ENCODE measurements at places on chromosomes 11 and 22. TPM values are rescaled to one million over a fixed set of nuclear protein-coding genes. Genes with fewer than 3 reads are reported as not detected.
A peak's percentile ranks its signal among the peaks of the same experiment; 100 is the strongest.

DNA sequence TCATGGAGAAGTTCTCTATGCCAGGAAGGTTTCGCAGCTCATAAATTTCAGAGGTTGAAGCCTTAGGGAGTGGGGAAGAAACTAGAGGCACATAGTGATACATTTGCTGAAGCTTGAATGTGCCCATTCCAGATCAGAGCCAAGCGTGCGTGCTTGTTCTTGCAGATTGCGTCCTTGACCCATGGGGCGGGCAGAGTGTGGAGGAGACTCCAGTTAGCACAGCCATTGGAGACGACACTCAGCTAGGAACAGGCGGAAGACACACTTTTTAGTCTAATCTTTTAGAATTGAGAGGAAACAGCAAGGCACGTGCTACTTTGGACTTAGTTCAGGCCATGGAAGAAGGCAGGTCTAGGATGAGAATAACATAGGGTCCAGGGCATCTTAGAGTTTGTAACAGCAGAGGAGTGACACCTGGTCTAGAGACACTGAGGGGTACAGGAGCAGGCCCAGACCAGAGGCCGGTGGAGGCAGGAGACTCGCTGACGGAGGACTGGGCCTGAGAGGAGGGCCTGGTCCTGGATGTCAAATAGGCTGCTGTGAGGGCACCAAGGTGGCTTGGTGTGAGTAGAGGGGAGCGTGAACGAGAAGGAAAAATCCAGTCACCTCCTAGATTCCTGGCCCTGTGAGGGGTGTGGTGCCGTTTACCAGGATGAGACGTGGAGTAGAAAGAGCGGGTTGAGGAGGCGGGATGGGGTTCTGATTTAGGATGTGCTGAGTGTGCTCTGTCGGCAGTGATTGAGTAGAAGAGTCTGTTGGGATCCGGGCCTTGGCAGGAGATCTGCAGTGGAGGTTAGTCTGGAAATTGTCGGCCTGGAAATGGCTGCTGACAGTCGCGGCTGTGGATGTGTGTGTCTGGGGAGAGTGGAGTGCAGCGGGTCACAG is 154.7 kb downstream of the TBC1D22A start:
- H3K4me1 ChIP-seq = no peaks in the 10 kb centered on the region
- no peaks in the 10 kb centered on the region for H3K27me3 ChIP-seq
- peaks cover 17% of the 10 kb centered on the region for H3K36me3 ChIP-seq
- H3K4me3 ChIP-seq = no peak overlapping the region

GRCh38 chr11:67640021-67640757 is 626 bp upstream of the TBX10 start:
- H3K4me1 ChIP-seq = peaks cover 2% of the 10 kb centered on the region
- no peaks in the 10 kb centered on the region for H3K36me3 ChIP-seq
- H3K27me3 ChIP-seq = peaks cover 30% of the 10 kb centered on the region
- H3K4me3 ChIP-seq = no peak overlapping the region

GRCh38 chr11:44033411-44033850 is 14.3 kb upstream of the ACCSL start:
- H3K27me3 ChIP-seq = peaks cover 4% of the 10 kb centered on the region
- no peak for DNase-seq
- H3K27ac ChIP-seq = no peak overlapping the region
- H3K4me1 ChIP-seq = peaks cover 22% of the 10 kb centered on the region

DNA sequence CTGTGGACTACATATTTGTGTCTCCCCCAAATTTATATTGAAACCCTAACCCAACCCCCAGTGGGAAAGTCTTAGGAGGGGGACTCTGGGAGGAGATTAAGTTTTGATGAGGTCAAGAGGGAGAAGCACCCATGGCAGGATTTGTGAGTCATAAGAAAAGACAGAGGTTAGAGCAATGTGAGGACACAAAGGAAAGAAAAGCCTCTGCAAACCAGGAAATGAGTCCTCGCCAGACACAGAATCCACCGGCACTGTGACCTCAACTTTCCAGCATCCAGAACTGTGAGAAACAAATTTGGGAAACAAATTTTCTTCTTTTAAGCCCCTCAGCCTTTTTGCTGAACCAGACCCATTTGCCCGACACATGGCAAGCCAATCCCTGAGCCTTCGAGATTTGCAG is 397.0 kb downstream of the NTM start:
- H3K27ac ChIP-seq = no peak overlapping the region
- H3K27me3 ChIP-seq = no peaks in the 10 kb centered on the region
- no peak for DNase-seq
- H3K4me3 ChIP-seq = no peak overlapping the region

- H3K36me3 ChIP-seq = peaks cover 8% of the 10 kb centered on the region
- H3K27ac ChIP-seq = peak overlapping the region; percentile 96
- peaks cover 80% of the 10 kb centered on the region for H3K4me1 ChIP-seq
- H3K27me3 ChIP-seq = no peaks in the 10 kb centered on the region
- peak overlapping the region; percentile 54 for H3K4me3 ChIP-seq
- DNase-seq = no peak
These were observed 68.4 kb downstream of the LARGE1 start for GRCh38 chr22:33851821-33852384.

DNA sequence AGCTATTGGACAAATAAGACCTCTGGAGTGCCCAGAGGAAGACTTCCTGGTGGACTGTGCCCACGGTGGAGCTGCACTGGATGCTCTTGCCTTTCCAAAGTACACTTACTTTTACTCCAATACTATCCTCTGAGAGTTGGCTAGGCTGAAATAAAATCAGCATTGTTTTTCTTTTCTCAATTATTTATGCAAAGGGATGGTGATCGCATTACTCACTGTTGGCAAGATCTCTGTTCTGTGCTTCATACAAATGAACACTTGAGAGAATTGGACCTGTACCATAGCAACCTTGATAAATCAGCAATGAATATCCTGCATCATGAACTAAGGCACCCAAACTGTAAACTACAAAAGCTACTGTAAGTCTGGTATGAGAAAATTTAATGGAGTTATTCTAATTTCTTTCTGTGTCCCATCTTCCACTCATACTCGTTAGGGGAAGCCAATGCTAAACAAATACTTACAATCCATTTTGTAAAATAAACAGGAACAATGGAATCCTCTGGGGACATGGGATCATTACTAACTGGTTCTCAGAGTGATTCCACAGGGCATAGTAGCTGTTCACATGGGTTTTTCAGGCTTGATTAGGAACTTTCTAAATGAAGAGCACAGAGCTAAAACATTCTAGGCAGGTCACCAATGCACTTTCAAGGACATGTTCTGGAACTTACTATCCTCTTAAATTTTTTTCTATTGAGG is 26.3 kb downstream of the NLRP14 start:
- H3K27ac ChIP-seq = no peak overlapping the region
- no peaks in the 10 kb centered on the region for H3K36me3 ChIP-seq
- H3K27me3 ChIP-seq = no peaks in the 10 kb centered on the region
- no peak for DNase-seq
- H3K4me1 ChIP-seq = no peaks in the 10 kb centered on the region

DNA sequence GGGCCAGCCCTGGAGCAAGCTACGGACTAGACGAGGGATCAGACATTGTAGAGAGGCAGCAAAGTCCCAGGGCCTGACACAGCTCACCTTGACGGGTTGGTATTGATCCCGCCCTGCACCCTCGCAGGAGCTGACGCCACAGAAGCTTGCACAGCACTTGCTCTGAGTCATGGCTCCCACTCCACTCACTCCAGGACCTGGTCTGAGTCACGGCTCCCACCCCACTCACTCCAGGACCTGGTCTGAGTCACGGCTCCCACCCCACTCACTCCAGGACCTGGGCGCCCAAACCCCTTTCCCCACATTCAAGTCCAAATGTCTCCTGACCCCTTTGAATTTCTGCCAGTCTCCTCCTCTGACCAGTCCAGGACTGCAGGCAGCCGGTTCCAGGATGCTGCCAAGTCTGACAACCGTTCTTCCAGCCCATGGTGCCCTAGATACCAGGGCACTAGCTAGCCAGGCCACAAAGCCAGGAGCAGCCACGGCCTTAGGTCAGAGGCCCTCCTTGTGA is 6.0 kb upstream of the PNPLA5 start:
- H3K4me3 ChIP-seq = no peak overlapping the region
- no peak for DNase-seq
- no peaks in the 10 kb centered on the region for H3K36me3 ChIP-seq
- no peak overlapping the region for H3K27ac ChIP-seq

DNA sequence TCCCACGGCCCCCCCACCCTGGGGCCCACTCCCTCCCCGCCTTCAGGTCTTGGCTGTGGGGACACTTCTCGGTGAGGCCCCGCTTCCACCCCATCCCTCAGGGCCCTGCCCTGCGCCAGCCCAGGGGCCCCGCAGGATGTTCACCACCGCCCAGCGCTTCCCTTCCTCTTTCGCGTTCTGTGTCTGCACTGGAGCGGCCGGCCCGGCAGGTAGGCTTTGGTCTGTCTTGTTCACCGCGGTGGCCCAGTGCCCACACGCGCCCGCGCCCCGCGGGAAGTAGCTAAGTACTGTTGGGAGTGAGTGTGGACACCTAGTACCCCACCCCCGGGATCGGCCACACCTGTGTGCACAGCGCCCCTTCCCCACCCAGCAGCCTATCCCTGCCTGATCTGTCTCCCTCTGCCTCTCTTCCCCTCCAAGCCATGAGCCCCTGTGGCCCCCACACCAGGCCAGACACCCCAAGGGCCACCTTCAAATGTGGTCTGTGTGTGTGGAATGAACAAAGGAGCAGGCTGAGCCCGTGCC is 85.4 kb downstream of the WNT7B start:
- no peak for DNase-seq
- H3K27ac ChIP-seq = no peak overlapping the region
- peaks cover 7% of the 10 kb centered on the region for H3K4me1 ChIP-seq
- no peaks in the 10 kb centered on the region for H3K27me3 ChIP-seq

- no peaks in the 10 kb centered on the region for H3K27me3 ChIP-seq
- H3K27ac ChIP-seq = no peak overlapping the region
- DNase-seq = no peak
- no peaks in the 10 kb centered on the region for H3K4me1 ChIP-seq
These were observed 22.8 kb downstream of the OSBP2 start for GRCh38 chr22:30717331-30717921.

- H3K36me3 ChIP-seq = no peaks in the 10 kb centered on the region
- H3K27me3 ChIP-seq = no peaks in the 10 kb centered on the region
- DNase-seq = no peak
- H3K27ac ChIP-seq = 0 out of 2 replicates have a peak overlapping the region, but pooled peaks have one; percentile 30
- H3K4me3 ChIP-seq = no peak overlapping the region
These were observed 36.6 kb downstream of the GAS2 start for GRCh38 chr11:22703040-22703439.

The TMEM45B gene
- total RNA-seq = 0.59 TPM

GRCh38 chr11:64839335-64839734 is 5.1 kb downstream of the CDC42BPG start:
- H3K4me3 ChIP-seq = no peak overlapping the region
- H3K36me3 ChIP-seq = peaks cover 3% of the 10 kb centered on the region
- H3K4me1 ChIP-seq = peaks cover 23% of the 10 kb centered on the region
- no peaks in the 10 kb centered on the region for H3K27me3 ChIP-seq
- no peak for DNase-seq
- peak overlapping the region; percentile 62 for H3K27ac ChIP-seq

The SMTNL1 gene
- total RNA-seq = 0.26 TPM

The NRGN gene
- 2.9 TPM for total RNA-seq

DNA sequence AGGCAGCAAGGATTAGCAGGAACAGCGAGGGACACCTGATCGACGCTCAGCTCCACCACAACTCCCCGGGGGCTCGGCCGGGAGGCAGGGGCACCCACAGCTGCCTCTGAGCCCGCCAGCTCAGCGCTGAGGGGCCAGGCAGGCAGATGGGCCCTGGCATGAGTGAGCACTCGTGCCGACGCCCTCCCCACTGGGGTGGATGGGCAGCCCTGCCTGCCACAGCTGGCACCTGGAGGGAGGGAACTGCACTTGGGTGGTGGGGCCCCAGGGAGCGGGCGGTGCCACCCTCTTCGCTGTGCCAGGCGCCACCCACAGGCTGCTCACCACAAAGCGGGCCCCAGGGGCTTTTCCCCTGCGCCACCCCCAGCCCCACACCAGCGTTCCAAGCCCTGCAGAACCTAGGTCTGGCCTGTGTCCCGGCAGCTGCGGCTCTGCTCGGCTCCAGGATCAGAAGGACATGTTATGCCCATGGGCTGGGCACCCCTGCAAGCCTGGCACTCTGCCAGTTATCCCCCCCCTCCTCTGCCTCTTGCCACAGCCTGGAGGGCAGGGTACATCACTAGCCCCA is 28.8 kb downstream of the WNT7B start:
- H3K4me3 ChIP-seq = no peak overlapping the region
- no peak for DNase-seq
- H3K36me3 ChIP-seq = no peaks in the 10 kb centered on the region
- H3K4me1 ChIP-seq = no peaks in the 10 kb centered on the region

DNA sequence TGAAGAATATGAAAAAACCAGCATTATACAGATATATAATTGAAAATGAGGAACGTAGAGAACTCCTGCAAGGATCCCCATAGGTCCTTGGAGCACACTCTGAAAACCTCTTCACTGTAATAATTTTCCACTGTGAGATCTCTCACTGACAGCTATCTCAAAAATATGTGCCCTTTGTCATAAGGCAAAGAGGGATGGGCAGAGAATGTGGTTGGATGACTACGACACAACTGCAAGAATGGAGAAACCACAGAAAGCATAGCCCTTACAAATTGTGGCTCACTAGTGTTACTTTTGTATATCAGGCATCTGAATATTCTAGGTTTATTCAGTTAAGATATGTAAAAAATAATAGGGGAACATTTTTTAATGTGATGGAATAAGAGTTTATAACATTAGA is 7.9 kb upstream of the CTSC start:
- no peak overlapping the region for H3K4me3 ChIP-seq
- no peak overlapping the region for H3K27ac ChIP-seq
- H3K4me1 ChIP-seq = peaks cover 4% of the 10 kb centered on the region
- no peaks in the 10 kb centered on the region for H3K36me3 ChIP-seq

The DERL3 gene
- 10.9 TPM for total RNA-seq

GRCh38 chr11:55714982-55715888 is 53.2 kb downstream of the OR4C6 start:
- no peaks in the 10 kb centered on the region for H3K27me3 ChIP-seq
- no peak overlapping the region for H3K27ac ChIP-seq
- H3K4me1 ChIP-seq = no peaks in the 10 kb centered on the region
- H3K4me3 ChIP-seq = no peak overlapping the region

DNA sequence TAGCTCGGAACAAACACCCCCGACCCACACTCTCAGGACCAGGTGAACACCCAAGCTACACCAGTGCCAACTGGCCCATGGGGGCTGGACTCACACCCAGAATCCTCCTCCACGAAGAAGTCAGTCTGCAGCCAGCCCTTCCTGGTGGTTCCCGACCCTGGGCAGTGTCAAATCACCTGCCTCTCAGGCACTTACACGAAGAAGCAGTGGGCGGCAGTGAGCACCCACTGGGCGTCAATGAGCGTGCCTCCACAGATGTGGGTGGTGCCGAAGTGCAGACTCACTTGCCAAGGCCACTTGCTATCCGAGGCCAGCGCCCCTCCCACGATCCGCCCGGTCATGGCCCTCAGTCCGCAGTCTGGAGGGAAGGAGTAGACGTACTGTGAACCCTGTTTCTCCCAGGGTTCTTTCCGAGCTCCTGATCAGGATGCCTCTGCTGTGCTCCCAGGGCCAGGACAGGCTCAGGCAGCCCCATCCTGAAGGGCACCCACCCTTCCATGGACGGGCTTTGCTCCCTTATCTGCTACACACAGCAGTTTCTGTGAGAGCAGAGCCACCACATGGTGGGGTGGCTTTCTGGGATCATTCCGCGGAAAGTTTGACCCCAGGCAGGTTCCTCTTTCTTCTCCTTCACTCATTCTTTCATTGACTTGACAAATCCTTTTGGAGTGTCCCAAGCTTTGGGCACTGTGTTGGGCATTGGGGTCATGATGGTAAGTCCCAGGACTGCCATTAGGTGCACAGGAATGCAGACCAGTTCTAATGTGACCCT is 19.4 kb downstream of the TMPRSS13 start:
- no peaks in the 10 kb centered on the region for H3K36me3 ChIP-seq
- no peak overlapping the region for H3K4me3 ChIP-seq
- no peaks in the 10 kb centered on the region for H3K27me3 ChIP-seq
- no peak overlapping the region for H3K27ac ChIP-seq

- DNase-seq = peak; percentile 53
- H3K4me1 ChIP-seq = peaks cover 8% of the 10 kb centered on the region
- no peak overlapping the region for H3K4me3 ChIP-seq
- H3K36me3 ChIP-seq = no peaks in the 10 kb centered on the region
- peak overlapping the region; percentile 48 for H3K27ac ChIP-seq
- no peaks in the 10 kb centered on the region for H3K27me3 ChIP-seq
These were observed 43.3 kb upstream of the EP300 start for GRCh38 chr22:41048791-41049717.

Data from WTC11 (cell line).